Caki2 (cell line): ENCODE measurements at places on chromosomes 1 and 21. TPM values are rescaled to one million over a fixed set of nuclear protein-coding genes. Genes with fewer than 3 reads are reported as not detected.

Gene KLF18
- not detected in 2 replicates for total RNA-seq

DNA sequence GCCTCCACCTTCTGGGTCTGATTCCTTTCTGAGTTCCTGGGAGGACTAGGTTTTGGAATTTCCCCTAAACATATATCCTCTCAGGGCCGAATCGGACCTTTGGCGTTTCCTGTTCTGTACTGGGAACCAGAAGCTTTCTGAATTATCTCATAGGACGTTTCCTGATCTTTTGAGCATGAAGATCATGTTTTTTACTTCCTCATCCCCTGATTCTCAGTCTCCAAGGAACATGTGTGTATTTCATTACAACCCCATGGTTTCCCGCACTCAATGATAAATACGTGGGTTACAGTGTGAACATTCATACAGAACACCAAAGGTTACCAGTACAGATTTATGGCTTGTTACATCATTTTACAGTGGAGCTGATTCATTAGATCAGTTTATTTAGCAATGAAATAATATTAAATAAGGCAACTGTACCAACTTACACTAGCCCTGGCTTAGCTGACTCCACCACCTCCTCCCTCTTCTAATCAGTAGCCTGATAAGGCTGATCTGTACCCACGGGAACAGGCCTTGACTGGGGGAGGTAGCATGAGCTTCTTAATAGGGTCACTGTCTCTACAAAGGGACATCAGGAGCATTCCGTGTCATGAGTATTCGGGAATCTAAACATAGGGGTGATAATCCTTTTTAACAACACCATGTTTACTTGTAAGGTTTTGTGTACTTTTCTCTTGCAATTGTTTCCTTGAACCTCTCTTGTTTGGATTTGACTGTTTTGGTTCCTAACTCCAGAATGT, 57.8 kb upstream of the ERRFI1 start:
- no peak for DNase-seq

GRCh38 chr1:202892501-202892900, 3.6 kb upstream of the RABIF start:
- no peak for DNase-seq

- no peak for DNase-seq
Measured at GRCh38 chr1:65321879-65322278, 12.5 kb downstream of the DNAJC6 start.
